ENCODE measurements at places on chromosomes 13 and 19.

DNA sequence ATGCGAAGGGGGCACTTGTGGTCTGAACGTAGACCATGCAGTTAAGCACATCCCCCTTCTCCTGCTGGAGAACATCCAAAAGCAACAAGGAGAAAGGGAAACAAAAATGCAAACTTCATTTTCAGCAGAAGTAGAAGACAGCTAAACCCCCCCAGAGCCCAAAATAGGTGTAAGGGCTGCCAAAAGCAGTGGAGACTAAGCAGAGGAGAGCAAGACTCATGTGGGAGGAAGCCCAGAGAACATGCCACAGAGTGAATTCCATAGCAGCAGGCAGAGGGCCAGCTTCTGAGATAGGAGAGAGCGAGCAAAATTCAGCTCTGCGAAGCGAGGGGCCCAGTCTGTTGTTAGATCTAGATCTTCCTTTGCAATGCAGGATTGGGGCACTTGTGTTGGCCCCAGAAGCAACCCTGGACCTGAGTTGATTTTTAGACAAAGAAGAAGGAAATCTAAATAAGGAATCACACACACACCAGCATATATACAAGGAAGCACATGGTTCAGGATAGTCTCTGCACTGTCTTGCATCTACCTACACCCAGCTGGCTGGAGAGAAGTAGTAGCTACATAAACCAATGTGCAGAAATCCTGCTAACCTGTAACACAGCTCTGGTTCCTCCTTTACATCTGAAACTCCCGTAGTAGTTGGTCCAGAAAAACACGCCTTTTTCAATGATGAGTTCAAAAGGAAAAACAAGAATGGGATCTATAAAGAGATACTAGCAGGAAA lies 199.6 kb downstream of the SPRY2 start:
- peak; percentile 69 for DNase-seq

DNA sequence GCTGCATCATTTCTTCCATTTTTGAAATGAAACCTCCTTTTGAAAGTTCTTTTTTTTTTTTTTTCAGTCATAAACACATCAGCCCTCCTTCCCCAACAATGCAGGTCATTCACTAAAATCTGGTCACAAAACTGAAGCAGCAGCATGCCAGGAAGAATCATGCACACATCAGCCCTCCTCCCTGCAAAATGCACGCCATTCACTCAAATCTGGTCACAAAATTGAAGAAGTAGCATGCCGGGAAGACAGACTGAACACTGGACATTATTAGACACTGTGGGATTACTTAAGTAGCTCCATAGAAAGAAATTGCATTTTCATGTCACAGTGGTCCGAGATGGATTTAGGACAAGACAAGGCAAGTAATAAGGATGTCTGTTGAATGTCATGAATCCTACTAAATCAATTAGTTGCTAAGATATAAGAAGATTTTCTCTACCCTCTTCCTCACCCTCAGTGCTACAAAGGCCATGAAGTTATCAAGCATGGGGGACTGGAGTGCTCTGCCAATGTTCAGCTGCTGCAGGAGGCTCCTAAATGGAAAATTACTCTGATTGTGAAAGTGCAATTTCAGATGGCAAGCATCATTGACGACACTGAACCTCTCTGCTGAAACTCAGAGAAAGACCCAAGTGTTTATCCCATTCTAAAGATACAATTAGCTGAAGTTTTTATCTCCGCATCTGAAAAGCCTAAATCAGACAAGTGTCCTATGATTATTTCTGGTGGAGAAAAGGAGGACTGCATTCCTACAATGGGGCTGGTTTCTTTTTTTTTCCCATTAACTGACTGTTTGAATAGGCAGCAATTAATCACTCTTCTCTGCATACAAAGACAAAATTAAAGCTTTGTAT lies 913.2 kb downstream of the DIAPH3 start:
- no peak for DNase-seq

- no peak for DNase-seq
Observed at GRCh38 chr19:21559444-21559843, 54.0 kb downstream of the ZNF429 start.

DNA sequence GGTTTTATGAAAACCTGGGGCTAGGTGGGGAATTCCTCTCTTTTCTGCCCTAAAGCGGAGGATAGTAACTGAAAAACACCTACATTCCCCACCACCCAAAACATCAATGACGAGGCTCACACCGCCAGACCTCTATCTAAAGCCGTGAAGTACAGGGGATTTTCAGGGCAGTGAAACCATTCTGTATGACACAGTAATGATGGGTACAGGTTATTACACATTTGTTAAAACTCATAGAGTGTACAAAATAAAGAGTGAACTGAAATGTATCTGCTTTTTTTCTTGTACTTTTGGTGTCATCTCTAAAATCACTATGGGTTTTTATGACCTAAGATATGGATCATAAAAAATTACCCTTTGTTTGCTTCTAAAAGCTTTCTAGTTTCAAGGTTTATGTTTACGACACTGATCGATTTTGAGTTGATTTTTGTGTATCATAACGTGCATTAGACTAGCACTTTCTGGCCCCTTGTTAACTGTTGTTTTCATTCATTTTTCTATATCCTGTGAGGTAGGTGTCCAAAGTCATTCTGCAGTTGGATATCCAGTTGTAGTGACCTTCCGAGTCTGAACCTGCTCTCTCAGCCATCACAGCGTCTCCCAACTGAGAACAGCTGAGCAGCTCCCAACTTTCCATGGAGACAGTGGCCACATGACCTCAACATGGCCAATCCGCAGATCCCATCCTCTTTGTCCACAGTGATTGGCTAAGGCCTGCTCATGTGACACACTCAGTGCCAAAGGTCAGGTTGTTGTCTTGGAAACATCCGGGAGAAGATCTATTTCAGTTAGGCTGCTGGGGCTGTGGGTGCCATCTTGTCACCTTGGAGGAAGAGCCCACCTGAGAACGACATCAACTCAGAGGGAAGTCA lies 10.3 kb downstream of the MBD3L2B start:
- DNase-seq = no peak

- peak; percentile 42 for DNase-seq
Observed at GRCh38 chr19:12364391-12365235, 870 bp downstream of the ZNF442 start.

- DNase-seq = no peak
Observed at GRCh38 chr13:75136151-75136550, 345.8 kb downstream of the TBC1D4 start.

DNA sequence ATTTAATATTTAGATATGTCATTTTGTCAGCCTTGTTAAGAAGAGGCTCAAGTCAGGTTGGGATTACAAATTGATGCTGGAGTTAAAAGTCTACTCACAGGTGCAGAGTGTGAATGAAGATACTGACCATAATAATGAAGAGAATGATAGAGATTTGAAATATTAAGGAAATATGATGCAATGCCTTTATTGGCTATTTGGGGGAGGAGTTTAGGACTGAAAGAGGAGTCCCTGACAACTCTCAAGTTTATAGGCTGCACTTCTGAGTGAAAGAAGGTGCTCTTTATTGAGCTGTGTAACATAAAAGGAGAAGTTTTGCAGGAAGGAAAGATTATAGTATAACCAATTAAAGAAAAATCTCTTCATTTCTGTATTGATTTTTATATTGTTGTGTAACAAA lies 827.7 kb upstream of the PCDH9 start:
- no peak for DNase-seq

DNA sequence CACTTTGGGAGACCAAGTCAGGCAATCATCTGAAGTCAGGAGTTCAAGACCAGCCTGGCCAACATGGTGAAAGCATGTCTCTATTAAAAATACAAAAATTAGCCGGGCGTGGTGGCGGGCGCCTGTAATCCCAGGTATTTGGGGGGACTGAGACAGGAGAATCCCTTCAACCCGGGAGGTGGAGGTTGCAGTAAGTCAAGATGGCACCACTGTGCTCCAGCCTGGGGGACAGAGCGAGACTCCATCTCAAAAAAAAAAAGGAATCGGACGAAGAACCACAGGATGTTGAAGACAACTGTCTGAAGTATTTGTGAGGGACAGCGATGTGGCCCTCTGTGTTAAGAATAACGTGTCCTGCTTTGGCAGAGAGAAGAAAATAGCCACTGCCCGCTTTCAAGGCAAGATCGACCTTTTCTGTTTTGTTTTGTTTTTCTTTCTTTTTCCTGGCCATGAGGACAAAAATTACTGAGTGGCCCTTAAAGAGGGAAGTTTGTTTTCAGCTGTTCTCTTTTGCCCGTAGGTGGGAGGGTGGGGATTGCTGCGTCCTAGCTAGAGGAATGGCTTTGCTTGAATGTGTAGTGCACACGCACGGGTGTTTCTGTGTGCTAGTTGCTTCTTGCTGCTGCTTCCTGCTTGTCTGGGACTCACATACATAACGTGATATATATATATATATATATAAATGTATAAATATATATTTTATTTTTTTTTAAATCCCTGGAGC lies 6.2 kb upstream of the PRKCG start:
- DNase-seq = no peak

GRCh38 chr13:37488726-37489125 lies 109.8 kb downstream of the POSTN start:
- DNase-seq = no peak

DNA sequence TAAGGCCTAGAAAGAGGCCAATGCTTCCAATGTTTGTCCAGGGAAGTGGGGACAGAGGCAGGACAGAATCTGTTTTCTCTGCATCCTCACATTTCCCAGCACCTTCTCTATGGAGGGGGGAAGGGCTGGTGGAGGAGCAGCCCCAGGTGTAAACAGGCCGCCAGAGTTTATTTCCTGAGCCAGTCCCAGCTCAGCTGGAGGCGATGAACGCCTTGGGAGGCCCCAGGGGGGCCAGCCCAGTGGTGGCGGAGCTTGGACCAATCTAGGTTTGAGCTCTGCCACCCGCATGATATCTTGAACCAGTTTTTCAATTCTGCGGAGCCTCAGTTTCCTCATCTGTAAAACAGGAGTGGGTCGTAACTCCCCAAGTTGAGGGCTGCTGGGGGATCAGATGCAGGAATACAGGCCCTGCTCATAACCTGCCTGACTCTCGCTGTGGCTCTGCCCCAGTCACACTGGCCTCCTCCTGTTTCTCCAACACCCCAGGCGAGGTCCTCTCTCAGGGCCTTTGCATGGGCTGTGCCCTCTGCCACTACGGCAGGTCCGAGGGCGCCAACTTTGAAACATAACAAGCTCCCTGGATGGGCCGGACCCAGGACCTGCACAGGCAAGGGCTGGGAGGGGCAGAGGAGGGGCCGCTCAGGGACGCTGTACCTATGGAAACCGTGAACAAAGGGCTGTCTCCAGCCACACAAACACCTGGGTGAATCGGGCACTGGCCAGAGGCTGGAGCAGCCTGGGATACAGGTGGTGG lies 1.1 kb downstream of the TNFAIP8L1 start:
- DNase-seq = no peak

GRCh38 chr19:12872255-12872654 lies 9.0 kb downstream of the DNASE2 start:
- no peak for DNase-seq

- peak; percentile 77 for DNase-seq
Observed at GRCh38 chr19:45638930-45639729, at the start of gene EML2. TSS of gene EML2 (minus strand) at chr19:45639397. CDS start at chr19:45639376, 21 bp downstream.

- DNase-seq = peak; percentile 62
Observed at GRCh38 chr19:54415901-54416673, 823 bp downstream of the TTYH1 start.

- peak; percentile 47 for DNase-seq
Observed at GRCh38 chr19:13530720-13531119, 24.4 kb upstream of the CACNA1A start.

- peak; percentile 95 for DNase-seq
Observed at GRCh38 chr13:80342471-80343371, 1.8 kb upstream of the SPRY2 start.

GRCh38 chr13:106048386-106048785 lies 487.1 kb downstream of the EFNB2 start:
- no peak for DNase-seq

DNA sequence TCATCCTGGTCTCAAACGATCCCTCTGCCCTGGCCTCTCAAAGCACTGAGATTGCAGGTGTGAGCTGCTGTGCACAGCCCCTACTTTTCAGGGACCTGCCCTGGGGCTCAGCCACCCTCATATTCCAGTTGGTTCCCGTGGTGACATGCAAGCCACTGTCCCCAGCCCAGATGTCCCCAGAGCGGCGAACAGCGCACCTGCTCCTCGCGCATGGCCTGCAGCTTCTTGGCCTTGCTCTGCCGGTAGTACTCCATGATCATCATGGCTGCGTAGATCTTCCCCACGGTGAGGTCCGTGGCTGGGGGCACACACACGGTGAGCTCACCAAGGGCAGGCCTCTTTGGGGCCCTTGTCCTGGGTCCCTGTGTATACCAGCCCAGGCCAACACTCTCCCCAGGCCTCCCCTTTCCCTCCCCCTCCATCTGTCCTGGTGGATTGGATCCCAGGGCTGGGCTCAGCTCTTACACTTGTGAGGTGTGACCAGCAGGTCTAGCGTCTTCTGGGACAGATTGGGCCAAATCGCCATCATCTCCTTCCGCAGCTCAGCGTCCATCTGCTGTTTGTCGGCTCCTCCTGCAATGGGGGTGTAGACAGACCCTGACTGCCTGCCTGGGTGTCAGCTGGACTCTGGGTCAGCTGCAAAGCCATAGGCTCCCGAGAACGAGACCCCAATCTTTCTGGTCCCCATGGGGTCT lies 64.0 kb downstream of the IER2 start:
- no peak for DNase-seq

GRCh38 chr13:54845351-54845965 lies 1816.8 kb downstream of the OLFM4 start:
- peak; percentile 24 for DNase-seq

GRCh38 chr13:75180805-75181455 lies 301.0 kb downstream of the TBC1D4 start:
- DNase-seq = no peak

DNA sequence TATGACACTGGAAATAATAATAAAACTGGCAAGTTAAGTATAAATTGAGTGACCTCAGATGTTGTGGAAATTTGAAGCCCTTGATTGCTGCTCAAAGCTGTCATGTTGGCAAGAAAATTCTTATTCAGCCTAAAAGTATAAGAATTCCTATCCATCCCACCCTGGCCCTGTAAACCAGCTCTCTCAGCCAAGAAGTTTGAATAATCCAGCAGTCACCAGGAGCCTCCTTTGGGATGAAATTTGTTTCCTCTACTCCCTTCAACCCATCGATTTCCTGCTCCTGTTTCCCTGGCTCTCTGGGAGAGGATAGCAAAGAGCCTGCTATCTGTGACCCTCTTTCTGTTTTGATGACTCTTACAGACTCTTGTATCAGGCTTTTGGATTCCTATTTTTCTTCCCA lies 169.3 kb downstream of the LHFPL6 start:
- DNase-seq = peak; percentile 24

DNA sequence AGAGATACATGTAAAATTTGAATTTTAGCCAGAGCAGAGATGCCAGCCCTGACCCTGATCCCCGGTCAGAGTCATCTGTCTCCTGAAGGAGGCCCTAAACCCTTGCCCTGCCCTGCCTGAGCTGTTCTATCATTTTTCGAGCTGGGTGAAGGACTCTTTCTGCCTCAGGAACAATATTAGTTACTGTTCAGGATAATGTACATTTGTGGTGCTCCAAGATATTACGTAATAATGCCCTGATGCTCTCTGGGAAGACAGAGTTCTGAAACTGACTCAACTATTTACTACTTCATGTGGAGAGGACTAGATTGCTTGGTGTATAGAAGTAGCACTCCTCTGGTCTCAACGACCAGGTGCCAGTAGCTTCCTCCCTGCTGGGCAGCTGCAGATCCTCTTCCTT lies 37.9 kb upstream of the UBL3 start:
- no peak for DNase-seq

GRCh38 chr13:40480915-40481516 lies 185.4 kb downstream of the FOXO1 start:
- DNase-seq = no peak

GRCh38 chr19:11169896-11170678 lies 14.5 kb upstream of the SPC24 start:
- no peak for DNase-seq
